ENCODE measurements at places on chromosomes 3 and 15.

DNA sequence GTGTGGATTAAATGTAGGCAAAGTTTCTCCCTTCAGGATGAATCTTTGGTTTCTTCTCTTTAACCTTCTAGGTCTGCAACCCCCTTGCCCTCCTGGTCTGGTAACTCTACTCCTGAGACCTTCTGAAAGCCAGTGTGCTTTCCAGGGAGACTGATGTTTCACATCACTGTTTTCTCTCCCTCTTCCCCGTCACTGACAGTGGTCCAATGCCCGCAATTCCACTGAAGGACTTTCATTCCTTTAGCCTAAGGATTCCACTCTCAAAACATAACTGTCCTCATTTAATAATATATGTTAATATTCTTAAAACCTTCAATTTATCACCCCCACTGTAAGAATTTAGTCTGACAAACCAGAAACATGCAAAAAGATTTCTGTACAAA lies 101.5 kb upstream of the CPNE4 start:
- DNase-seq, result no peak

GRCh38 chr3:60953351-60953750 lies 297.9 kb downstream of the FHIT start:
- no peak for DNase-seq

- DNase-seq, result no peak
Measured at GRCh38 chr15:25543196-25543595, 104.4 kb upstream of the UBE3A start.

- DNase-seq, result no peak
Measured at GRCh38 chr3:37143821-37144220, 30.6 kb downstream of the LRRFIP2 start.

DNA sequence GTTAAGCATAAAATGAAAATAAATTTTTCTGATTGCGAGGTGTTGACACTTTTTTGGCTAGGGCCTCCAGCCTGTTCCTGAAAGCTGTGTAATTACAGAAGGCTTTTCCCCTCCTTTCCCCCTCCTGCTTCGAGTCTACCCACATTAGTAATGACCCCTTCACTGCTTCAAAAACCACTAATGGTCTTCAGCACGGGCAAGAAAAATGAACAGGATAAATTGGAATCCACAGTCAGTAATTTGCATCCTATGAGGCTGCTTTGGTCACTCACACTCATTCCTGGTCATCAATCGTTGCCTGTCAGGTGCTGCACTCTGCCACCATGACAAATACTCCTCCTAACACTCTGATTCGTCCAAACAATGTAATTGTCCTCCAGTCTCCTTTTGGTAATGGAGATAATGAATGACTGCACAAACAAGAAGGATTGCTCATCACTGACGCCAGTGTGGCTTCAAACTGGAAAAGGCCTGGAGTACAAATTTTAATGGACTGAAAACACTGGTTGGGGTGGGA lies 148.6 kb downstream of the MEIS2 start:
- peak; percentile 5 for DNase-seq

DNA sequence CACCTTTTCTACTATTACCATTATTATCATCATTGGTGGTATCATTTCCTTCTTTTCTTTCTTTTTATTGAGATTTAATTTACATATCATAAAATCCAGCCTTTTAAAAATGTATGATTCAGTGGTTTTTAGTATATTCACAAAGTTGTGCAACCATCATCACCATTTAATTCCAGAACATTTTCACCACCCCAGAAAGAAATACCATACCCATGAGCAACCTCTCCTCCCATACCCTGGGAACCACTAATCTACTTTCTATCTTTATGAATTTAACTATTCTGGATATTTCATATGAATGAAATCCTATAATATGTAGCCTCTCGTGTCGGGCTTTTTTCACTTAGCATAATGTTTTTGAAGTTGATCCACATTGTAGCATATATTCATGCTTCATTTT lies 29.1 kb downstream of the AAGAB start:
- no peak for DNase-seq

GRCh38 chr3:46092702-46093080 lies 65.4 kb upstream of the XCR1 start:
- no peak for DNase-seq

DNA sequence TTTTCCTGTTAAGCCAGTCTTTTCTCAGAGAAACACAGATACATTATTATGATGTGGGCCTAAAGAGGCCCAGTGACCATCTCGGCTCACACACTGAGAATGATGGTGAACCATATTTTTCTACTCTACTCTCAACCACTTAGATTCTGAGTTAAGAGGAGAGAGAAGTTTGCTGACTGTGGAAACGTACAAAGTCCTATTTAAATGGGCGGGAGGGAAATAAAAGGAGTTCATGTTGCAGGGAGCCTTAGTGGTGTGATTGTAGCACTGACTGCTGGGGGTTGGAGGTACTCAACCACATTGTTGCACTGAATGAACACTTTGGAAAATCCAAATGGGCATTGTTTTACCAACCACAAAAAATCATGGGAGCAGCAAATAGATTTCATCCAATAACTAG lies 51.0 kb downstream of the ATP8B4 start:
- DNase-seq, result no peak

- no peak for DNase-seq
Measured at GRCh38 chr3:100634493-100635272, 25.3 kb downstream of the ADGRG7 start.

DNA sequence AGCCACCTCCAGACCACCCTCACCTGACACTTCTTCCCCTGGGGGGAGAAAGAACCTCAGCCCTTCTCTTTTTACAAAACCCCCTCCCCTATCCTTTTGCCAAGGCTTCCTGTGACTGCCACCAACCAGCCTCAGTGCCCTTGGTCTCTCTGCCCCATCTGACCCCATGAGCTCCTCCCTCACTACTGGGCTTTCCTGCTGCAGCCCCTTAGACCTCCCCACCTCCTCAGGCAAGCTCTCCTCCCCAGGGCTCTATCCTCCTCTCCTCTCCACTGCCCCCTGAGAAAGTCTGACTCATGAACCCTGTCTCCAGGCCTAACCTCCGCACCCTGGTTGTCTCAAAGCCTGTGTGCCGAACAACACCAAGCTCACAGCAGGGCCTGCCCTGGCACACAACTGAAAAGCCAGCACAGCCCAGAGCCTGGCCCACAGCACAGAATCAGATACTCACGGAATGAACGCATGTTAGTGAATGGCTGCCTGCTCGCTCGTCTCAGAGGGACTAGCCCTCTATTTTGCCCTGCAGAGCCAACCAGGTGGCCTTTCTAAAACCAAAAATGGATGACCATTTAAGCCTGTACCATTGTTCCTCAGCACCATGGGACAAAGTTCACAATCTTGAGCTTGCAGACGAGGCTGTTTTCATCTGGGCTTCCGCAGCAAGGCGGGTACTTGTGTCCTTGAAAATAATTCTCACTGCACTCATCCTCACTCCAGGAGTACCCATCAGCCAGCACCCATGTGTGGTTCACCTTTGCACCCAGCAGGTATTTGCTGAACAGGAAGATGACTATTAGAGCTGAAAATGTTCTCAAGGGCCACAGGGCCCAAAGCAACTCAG lies 1.7 kb downstream of the CHDH start:
- no peak for DNase-seq

- no peak for DNase-seq
Measured at GRCh38 chr3:74053970-74054516, 429.3 kb upstream of the PDZRN3 start.

- no peak for DNase-seq
Measured at GRCh38 chr15:66474135-66474534, 23.4 kb downstream of the SNAPC5 start.

GRCh38 chr3:185210621-185211142 lies 43.2 kb downstream of the EHHADH start:
- no peak for DNase-seq
